ENCODE measurements at places on chromosomes 12 and 14. TPM values are rescaled to one million over a fixed set of nuclear protein-coding genes. Genes with fewer than 3 reads are reported as not detected.

- H3K27ac ChIP-seq, result no peak overlapping the region
These were observed 102.5 kb upstream of the DIO2 start for GRCh38 chr14:80313806-80314205.

GRCh38 chr12:15863372-15863771, 18.8 kb upstream of the STRAP start:
- H3K36me3 ChIP-seq, result no peaks in the 10 kb centered on the region
- DNase-seq, result no peak

- H3K27ac ChIP-seq, result peak overlapping the region; percentile 12
- DNase-seq, result no peak
- no peaks in the 10 kb centered on the region for H3K27me3 ChIP-seq
- H3K4me1 ChIP-seq, result peaks cover 4% of the 10 kb centered on the region
These were observed 25.6 kb upstream of the CHPT1 start for GRCh38 chr12:101671833-101672232.

- no peak for DNase-seq
- H3K4me1 ChIP-seq, result no peaks in the 10 kb centered on the region
- H3K36me3 ChIP-seq, result no peaks in the 10 kb centered on the region
- H3K27ac ChIP-seq, result no peak overlapping the region
- H3K27me3 ChIP-seq, result no peaks in the 10 kb centered on the region
These were observed 147.5 kb downstream of the KITLG start for GRCh38 chr12:88432531-88433490.

GRCh38 chr14:74325446-74325845, 22.7 kb upstream of the ABCD4 start:
- H3K27ac ChIP-seq, result no peak overlapping the region
- H3K27me3 ChIP-seq, result no peaks in the 10 kb centered on the region
- H3K4me1 ChIP-seq, result no peaks in the 10 kb centered on the region

The UBE2N gene
- 59.2 TPM for total RNA-seq

The KRT73 gene
- total RNA-seq, result not detected

The BATF gene
- total RNA-seq, result 10.2 TPM

The NTS gene
- not detected for total RNA-seq

GRCh38 chr14:104335611-104336010, 197.2 kb downstream of the KIF26A start:
- H3K36me3 ChIP-seq, result no peaks in the 10 kb centered on the region
- no peaks in the 10 kb centered on the region for H3K4me1 ChIP-seq
- DNase-seq, result no peak
- no peaks in the 10 kb centered on the region for H3K27me3 ChIP-seq
- no peak overlapping the region for H3K4me3 ChIP-seq

DNA sequence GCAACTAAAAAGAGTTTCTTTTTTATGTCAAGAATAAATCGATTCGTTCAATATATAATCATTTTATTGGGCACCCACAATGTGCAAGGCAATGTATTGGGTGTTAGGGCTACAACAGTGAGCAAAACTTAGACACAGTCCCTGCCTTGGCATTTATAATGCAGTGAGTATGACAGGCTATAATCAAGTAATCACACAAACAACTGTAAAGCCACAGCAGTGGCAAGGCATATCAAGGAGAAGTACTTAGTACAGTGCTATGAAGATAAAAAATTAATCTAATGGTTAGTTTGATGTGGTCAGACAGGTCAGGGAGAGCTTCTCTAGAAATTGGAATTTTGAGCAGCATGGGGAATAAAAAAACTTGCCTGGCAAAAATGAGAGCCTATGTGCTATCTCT, 39.5 kb upstream of the OTOGL start:
- H3K4me1 ChIP-seq, result no peaks in the 10 kb centered on the region
- no peaks in the 10 kb centered on the region for H3K36me3 ChIP-seq
- H3K4me3 ChIP-seq, result no peak overlapping the region
- H3K27ac ChIP-seq, result no peak overlapping the region
- no peaks in the 10 kb centered on the region for H3K27me3 ChIP-seq

- DNase-seq, result no peak
- no peaks in the 10 kb centered on the region for H3K36me3 ChIP-seq
- H3K4me3 ChIP-seq, result peak overlapping the region; percentile 24
- no peaks in the 10 kb centered on the region for H3K27me3 ChIP-seq
- H3K4me1 ChIP-seq, result peaks cover 85% of the 10 kb centered on the region
These were observed 150.1 kb downstream of the PRKCH start for GRCh38 chr14:61471297-61472005.

DNA sequence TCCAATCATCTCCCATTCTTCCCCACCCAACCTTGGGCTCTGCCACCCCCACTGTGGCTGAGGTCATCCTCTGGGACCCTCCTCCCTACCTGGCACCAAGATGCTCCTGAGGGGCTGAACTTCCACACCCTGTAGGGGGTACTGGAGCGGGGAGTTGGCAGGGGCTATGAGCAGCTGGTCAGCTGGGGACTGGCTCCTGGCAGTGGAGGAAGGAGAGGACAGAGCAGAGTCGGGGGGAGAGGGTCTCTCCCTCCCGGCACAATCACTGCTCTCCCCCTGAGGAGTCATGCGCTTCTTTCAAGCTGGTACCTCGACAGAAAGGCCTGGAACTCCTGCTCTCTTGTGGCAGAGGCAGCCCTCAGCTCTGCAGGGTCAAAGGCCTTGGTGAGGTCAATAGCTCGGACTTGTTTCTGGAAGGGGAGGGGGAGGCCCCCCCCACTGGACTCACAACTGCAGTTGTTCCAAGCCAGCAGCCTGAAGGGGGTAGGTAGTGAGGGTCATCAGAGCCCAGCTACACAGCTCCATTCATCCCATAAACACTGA, 2.0 kb downstream of the B4GALNT1 start:
- H3K27ac ChIP-seq, result no peak overlapping the region
- H3K36me3 ChIP-seq, result no peaks in the 10 kb centered on the region
- peaks cover 55% of the 10 kb centered on the region for H3K27me3 ChIP-seq
- H3K4me1 ChIP-seq, result peaks cover 35% of the 10 kb centered on the region
- DNase-seq, result no peak

The KLHL33 gene
- 0.60 TPM for total RNA-seq

The FSCB gene
- 0.15 TPM for total RNA-seq

GRCh38 chr14:61472011-61472672, 150.8 kb downstream of the PRKCH start:
- H3K4me3 ChIP-seq, result no peak overlapping the region
- H3K4me1 ChIP-seq, result peaks cover 74% of the 10 kb centered on the region
- H3K27ac ChIP-seq, result peak overlapping the region; percentile 90
- no peaks in the 10 kb centered on the region for H3K27me3 ChIP-seq

The INHBC gene
- total RNA-seq, result not detected

GRCh38 chr12:127819056-127819455, 447.9 kb upstream of the TMEM132C start:
- H3K4me1 ChIP-seq, result no peaks in the 10 kb centered on the region
- H3K27ac ChIP-seq, result no peak overlapping the region
- no peaks in the 10 kb centered on the region for H3K36me3 ChIP-seq
- no peak for DNase-seq
- H3K27me3 ChIP-seq, result no peaks in the 10 kb centered on the region
- H3K4me3 ChIP-seq, result no peak overlapping the region

Measured in upper lobe of left lung (tissue), 6 donors.